ENCODE measurements at places on chromosomes 1 and 21.

DNA sequence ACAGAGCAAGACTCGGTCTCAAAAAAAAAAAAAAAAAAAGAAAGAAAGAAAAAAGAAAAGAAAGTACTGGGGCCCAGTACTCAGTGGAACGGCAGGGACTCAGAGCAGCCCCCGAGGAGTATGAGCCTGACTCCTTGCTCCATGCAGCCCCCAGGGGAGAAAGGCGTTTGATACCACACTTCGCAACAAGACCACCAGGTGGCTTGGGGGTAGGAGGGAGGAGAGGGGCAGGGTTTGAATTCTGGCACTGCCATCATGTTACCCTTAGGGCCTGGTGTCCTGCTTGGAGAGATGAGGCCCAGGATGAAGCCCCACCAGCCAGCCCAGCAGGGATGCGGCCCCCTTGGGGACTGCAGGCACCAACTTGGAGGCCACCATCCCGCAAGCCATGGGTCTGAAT lies 321.3 kb upstream of the VAMP3 start:
- DNase-seq, result no peak

DNA sequence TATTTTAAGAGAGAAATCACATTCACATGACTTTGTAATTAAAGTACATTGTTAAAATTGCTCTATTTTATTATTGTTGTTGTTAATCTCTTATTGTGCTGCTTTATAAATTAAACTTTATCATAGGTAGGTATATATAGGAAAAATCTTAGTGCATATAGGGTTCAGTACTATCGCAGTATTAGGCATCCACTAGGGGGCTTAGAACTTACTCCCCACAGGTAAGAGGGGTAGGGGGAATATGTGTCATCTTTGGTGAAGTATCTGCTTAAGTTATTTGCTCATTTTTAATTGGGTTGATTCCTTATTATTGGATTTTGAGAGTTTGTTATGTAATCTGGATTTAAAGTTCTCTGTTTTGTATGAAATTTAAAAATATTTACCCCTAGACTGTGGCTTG lies 385.2 kb downstream of the DUSP10 start:
- DNase-seq, result no peak

GRCh38 chr1:183416850-183417771 lies 1.1 kb downstream of the NMNAT2 start:
- DNase-seq, result peak; percentile 15

GRCh38 chr1:174740249-174740968 lies 259.3 kb upstream of the CACYBP start:
- no peak for DNase-seq
